ENCODE measurements at places on chromosomes 4 and X.

- peak; percentile 50 for DNase-seq
These were observed 202.8 kb downstream of the SHROOM3 start for GRCh38 chr4:76637712-76638361.

DNA sequence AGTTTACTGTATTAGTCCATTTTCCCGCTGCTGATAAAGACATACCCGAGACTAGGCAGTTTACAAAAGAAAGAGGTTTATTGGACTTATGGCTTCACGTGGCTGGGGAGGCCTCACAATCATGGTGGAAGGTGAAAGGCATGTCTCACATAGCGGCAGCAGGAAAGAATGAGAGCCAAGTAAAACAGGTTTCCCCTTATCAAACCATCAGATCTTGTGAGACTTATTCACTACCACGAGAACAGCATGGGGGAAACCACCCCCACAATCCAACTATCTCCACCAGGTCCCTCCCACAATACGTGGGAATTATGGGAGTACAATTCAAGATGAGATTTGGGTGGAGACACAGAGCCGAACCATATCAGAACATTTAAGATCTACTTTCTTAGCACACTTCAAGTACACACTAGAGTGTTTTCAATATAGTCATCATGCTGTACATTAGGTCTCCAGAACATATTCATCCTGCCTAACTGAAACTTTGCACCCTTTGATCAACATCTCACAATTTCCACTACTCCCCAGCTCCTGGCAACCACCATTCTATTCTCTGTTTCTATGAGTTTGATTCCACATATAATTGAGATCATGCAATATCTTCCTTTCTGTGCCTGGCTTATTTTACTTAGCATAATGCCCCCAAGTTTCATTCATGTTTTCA lies 341.0 kb downstream of the ARHGAP24 start:
- no peak for DNase-seq

GRCh38 chrX:132209527-132209926 lies 9.7 kb downstream of the RAP2C start:
- DNase-seq: peak; percentile 65

GRCh38 chr4:73019462-73020047 lies 50.0 kb downstream of the COX18 start:
- DNase-seq: peak; percentile 63

GRCh38 chrX:53321230-53321942 lies 40.0 kb upstream of the IQSEC2 start:
- DNase-seq: no peak

DNA sequence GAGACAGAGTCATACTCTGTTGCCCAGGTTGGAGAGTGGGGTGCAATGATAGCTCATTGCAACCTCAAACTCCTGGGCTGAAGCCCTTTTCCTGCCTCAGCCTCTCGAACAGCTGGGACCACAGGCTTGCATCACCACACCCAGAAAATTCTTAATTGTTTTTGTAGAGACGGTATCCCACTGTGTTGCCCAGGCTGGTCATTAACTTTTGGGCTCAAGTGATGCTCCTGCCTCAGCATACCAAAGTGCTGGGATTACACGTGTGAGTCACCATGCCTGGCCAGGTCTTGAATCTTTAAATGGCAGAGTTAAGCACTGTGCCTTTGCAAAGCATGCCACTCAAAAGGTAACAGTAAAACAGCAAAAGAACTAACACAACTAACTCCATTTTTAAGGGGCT lies 28.6 kb upstream of the BBS12 start:
- DNase-seq: peak; percentile 20

GRCh38 chr4:121392426-121393086 lies 11.7 kb upstream of the QRFPR start:
- no peak for DNase-seq

DNA sequence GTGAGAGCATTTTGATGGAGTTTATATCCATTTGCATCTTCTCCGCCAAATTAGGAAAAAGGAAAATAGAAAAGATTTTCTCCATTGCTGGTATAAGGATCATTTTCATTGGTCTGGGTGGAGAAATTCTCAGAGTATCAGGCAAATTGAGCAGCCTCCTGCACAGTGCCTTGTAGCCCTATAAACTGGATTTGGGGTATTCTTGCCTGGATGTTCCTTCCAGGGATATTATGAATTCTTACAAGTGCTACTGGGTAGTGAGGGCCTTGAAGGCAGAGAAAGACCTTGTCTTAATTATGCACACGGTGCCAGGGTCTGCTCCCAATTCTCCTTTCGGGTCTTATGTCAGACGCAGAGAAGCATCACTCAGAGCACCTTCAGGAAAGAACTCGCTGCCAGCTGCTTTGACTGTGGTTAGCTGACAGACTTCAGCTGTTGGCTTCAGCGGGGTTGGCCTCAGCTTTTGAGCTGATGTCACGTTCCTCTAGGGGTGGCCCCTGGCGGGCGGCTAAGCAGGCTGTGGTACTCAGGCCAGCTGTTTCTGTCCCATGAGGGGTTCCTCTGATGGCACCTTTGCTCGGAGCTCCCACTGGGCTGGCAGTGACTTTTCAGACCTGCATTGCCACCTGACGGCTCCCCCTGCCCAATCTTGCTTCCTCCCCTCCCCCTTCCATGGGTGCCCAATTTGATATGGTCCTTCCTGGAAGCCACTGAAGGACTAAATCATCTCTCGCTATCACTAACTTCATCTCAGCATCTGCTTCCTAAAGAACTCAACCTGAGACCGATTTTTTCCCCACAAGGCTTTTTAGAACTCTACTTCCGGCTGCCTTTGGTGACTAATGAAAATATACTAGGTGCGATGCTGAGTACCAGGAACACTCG lies 519.5 kb downstream of the BCOR start:
- DNase-seq: peak; percentile 25

DNA sequence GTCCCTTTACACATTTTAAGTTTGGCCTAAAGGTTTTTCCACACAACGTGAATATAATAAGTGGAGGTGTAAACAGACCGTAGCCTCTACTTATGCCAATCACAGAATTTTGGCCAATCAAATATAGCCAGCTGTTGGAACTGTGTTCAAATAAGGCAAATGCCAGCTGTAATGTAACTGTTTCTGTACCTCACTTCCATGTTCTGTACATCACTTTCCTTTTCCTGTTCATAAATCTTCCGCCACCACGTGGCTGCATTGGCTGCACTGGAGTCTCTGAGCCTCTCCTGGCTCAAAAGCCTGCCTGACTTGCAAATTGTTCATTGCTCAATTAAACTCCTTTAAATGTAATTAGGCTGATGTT lies 105.1 kb upstream of the SMIM31 start:
- DNase-seq: no peak

GRCh38 chrX:78124307-78124706 lies 15.1 kb downstream of the TAF9B start:
- peak; percentile 17 for DNase-seq

DNA sequence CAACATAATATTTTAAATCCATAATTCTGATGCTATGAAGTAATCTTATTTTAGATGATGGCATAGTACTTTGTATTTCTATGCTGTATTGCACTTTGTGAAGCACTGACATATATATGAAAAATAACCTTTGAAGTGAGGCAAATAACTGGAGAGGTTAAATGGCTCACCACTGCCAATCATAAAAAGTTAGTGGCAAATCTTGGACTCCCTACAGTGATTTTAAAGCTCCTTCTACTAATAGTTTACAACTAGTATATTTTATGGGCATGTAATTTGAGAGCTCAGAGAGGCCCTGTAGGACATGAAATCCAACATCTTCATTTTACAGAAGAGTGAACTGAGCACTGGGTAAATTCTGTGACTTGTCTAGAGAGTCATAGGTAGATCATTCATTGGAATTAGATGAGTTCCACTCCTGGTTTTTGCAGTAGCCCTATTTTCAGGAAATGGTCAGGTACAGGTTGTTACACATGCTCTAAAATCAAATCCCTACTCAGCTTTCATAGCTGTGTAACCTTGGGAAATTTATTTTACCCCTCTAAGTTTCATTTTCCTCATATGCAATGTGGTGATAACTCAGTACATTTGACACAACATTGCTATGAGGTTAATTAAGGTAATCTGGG lies 804 bp upstream of the GC start:
- DNase-seq: no peak

DNA sequence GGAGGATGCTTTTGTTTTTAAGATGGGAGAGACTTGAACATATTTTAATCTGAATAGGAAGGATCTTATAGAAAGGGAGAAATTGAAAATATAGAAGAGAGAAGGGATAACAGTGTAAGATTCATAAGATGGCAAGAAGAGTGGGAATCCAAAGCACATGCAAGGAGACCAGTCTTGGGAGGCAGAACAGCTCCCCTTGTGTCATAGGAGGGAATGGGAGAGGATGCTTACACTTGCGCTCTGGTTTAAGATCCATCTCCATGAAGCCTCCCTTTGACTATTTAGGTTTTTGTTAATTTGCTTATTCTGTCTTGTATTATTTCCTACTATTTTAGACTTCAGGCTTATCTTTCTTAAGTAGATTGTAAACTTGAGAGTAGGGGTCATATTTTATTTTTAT lies 42.7 kb downstream of the KIF4A start:
- DNase-seq: no peak

GRCh38 chrX:100911731-100912130 lies 17.0 kb downstream of the XKRX start:
- peak; percentile 11 for DNase-seq

DNA sequence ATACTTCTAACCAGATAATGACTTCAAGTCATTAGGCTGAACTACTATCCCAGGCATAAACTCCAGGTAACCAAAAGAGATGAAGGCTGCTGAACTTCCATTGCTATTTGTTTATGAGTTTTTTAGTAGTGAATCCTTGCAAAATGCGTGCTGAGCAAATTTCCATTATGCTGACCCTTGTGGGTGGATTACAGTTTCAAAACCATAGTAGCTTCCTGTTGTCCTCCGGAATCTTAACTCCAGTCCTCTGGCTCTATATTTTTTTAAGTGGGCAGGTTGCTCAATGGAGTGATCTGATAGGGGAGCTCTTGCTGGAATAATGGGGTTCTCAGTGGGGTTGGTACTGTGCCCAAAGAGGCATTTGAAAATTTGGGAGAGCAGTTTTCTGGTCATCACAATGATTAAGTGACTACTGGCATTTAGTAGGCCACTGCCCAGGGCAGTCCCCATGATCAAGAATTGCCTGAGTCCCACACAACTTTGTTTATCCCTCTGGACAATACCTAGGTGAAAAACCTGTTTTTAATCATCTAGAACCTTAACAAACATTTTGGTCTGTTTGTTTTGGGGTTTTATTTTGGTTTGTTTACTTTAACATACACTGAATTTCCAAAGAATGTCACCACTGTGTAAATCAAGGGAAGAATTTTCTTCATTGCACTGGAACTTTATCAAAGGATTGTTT lies 302.3 kb upstream of the GATB start:
- DNase-seq: no peak

GRCh38 chr4:41098093-41099048 lies 116.0 kb downstream of the APBB2 start:
- DNase-seq: peak; percentile 14

GRCh38 chrX:13015536-13016236 lies 28.7 kb downstream of the FAM9C start:
- DNase-seq: peak; percentile 23

GRCh38 chr4:98601708-98602107 lies 56.7 kb downstream of the TSPAN5 start:
- no peak for DNase-seq

GRCh38 chrX:101229170-101229569 lies 9.6 kb downstream of the DRP2 start:
- DNase-seq: peak; percentile 63

DNA sequence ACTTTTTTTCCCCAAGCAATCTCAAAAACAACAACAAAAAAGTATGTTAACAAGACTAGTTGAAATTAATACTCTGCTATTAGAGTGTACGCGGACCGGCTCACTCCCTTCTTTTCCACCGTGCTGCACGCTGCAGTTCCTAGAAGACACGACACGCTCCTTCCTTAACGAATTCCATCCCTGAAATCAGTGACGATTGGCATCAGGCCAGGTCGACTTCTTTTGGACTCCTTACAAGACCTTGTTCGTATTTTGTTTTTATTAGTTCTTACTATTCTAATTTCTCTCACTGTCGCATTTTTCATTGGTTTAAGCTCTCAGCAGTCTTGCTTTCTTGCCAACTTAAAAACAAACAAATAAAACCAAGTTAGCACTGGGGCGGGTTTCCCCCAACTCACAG lies 175.8 kb upstream of the PITX2 start:
- no peak for DNase-seq

DNA sequence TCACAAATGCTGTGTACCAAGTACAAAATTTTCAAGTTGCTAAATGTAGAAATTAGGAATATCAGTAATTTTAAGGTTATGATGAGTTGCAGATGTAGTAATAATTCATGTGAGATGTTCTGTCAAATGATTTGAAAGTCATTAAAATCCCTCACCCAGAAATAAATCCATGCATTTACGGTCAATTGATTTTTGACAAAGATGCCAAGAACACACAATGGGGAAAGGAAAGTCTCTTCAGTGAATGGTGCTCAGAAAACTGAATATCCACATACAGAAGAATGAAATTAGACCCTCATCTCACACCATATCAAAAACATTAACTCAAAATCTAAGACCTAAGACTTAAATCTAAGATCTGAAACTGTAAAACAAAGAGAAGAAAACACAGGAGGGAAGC lies 12.9 kb upstream of the BMPR1B start:
- no peak for DNase-seq

DNA sequence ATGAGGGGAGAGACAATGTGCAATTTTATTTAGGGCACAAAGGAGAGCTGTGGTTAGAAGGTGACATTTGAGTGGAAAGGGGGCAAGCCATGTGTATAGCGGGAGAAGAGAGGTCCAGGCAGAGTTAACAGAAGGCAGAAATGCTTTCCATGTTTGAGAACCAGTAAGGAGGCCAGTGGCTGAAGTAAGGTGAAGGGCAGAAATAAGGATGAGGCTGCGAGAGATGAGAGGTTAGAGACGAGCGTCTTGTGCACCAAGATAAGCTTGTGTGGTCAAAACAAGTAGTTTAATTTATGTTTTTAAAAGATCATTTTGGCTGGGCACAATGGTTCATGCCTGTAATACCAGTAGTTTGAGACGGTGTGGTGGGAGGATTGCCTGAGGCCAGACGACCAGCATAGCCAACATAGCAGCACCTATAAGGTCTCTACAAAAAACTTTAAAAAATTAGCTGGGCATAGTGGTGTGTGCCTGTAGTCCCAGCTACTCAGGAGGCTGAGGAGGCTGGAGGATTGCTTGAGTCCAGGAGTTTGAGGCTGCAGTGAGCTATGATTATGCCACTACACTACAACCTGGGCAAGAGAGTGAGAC lies 8.5 kb downstream of the HTT start:
- no peak for DNase-seq

DNA sequence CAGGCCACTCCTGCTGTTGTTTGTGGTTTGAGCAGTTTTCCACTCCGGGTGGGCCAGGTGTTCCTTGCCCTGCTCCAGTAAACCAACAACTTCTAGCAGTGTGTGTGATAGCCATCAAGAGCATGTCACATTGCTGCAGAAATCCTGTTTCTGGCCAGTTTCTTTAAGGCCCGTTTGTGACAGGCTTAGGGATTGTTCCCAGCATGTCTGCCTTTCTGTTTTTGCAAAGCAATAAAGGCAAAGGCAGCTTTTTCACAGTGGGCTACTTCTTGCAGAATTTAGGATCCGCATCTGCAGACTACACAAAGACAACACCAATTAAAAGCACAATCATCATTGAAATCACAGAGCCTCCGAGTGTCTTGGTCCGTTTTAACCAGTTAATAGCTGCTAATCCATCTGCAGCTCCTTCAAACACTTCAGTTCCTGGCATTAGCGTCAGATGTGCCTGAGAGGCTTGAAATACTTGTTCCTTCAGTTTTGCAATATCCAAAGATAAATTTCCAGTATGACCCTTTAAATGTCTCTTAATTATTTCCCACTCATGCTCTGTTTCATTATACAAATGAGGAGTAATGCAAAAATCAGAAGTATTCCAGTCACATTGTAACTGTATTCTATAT lies 65.1 kb downstream of the ADAM29 start:
- no peak for DNase-seq

Data from fibroblast of lung (primary cell).